Stimulated activated CD4-positive, alpha-beta T cell treated with anti-CD3 and anti-CD28 coated beads, Interleukin-1b, Interleukin-23, amount 100 ng/mL, for 1 hour (primary cell): ENCODE measurements at places on chromosomes 4 and X.
A peak's percentile ranks its signal among the peaks of the same experiment; 100 is the strongest.

- no peak for DNase-seq
Measured at GRCh38 chr4:184413261-184414046, 60.9 kb downstream of the IRF2 start.

- DNase-seq, result no peak
Measured at GRCh38 chr4:137200322-137200721, 332.0 kb downstream of the PCDH18 start.

GRCh38 chrX:27823812-27824211 lies 16.0 kb downstream of the MAGEB10 start:
- no peak for DNase-seq

DNA sequence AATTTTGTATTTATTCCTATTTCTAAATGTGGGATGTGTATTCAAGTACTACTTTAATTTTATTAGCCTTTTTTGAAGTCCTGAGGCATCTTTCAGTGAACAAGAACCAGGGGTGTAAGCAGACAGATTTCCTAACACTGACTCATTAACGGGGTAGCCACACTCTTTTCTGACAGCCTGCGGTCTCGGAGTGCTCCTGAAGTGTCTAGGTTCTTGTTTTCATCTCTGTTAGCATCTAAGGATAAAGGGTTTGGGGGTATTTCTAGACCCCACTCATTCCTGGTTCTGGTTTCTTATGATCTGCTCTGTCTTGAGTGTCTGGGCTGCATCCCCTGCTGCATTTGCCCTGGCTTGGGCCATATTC lies 71.9 kb downstream of the GC start:
- DNase-seq, result no peak

GRCh38 chr4:74400395-74400794 lies 35.5 kb downstream of the EREG start:
- no peak for DNase-seq

DNA sequence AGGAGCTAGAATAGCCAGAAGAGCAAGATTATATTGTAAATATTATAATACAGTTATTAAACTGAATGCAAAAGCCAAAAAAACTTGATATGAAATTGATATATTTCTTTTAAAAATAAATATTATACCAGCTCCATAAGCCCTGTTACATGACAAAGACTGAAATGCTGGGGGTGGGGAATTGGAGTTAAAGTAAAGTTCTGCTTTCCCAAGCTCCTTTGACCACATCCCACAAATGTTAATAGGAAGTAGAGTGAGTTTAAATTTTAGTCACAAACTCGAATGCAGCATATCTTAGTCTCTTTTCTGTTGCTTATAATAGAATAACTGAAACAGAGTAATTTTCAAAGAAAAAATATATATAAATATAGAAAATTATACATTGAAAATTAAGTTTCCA lies 46.9 kb upstream of the NFKB1 start:
- no peak for DNase-seq

GRCh38 chrX:123964156-123964834 lies 2.8 kb downstream of the STAG2 start:
- no peak for DNase-seq

DNA sequence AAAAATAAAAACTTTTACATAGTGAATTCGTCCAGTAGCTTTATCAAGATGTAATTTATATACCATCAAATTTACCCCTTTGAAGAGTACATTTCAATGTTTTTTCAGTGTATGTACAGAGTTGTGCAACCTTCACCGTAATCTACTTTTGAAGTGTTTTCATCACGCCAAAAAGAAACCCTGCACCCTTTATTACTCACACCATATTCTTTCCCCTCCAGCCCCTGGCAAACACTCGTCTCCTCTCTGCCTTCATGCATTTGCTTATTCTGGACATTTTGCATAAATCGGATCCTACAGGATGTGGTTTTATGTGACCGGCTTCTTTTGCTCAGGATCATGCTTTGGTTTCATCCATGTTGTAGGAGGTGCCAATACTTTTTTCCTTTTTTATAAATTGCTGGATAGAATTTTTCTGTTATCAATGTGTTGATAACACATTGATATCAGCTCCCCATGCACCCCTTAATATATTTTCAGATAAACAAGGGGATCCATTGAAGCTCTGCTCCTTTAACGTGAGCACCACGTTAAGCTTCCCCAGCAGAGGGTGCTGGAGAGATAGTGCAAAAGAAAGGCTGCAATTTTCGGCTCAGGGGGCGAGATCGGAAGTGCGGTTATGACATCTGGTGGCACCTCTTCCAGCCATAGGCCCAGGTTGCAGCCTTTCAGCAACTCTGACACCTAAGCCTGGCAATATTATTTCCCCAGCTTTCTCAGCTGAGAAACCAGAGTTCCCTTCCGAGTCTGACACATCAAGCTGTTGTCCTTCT lies 100.1 kb upstream of the VCX3B start:
- DNase-seq, result no peak

DNA sequence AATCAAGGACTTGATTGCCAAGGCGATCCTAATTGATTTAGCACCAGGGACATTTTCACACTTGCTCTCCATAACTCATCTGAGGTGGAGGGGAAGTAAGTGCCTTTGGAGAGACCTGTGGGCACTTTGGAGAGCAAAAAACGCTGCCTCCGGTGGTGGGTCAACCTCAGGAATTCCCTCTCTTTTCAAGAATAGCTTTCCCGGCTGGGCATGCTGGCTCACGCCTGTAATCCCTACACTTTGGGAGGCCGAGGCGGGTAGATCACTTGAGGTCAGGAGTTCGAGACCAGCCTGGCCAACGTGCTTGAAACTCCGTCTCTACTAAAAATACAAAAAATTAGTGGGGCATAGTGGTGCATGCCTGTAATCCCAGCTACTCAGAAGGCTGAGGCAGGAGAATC lies 49.2 kb downstream of the PRPS1 start:
- DNase-seq, result no peak

DNA sequence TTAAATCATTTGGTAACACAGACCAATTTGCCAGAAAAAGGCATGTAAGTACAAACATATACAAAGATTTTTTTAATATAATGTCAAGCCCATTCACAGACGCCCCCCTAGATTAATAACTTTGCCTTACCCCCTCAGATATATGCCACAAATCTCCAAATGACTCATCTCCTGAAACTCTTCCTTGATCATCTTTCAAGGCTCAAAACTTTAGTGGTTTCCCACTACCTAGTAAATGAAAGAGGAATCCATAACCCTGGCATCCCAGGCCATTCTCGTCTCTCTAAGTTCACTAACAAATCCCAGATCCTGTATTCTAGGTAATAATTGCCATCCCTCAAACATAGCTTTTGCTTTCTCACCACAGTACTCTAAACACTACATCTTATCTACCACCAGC lies 61.9 kb downstream of the PRSS12 start:
- DNase-seq, result no peak

DNA sequence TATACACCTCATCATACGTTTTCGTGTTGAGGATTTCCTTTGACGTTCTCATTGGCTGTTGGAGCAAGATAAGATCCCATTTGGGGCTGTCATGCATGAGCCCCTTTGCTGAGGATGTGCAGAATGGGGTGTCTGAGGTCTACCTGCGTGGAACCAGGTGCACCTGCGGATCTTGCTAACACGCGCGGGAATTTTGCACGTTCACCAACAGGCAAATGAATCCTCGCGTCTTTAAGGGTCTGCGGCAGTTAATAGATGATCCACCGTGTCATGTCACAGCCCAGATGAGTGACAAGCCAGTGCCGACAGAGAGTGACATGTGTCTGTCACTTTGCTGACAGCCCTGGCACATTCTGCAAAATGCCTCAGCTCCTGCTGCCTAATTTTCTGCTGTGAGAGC lies 56.3 kb upstream of the SHOX start:
- no peak for DNase-seq

- peak; percentile 51 for DNase-seq
Measured at GRCh38 chr4:48906206-48907173, at the start of gene OCIAD2. TSS of gene OCIAD2 (minus strand) at chr4:48906774. CDS start at chr4:48904549, 2,225 bp downstream.

- DNase-seq, result no peak
Measured at GRCh38 chrX:16585486-16586376, 64.2 kb upstream of the S100G start.

DNA sequence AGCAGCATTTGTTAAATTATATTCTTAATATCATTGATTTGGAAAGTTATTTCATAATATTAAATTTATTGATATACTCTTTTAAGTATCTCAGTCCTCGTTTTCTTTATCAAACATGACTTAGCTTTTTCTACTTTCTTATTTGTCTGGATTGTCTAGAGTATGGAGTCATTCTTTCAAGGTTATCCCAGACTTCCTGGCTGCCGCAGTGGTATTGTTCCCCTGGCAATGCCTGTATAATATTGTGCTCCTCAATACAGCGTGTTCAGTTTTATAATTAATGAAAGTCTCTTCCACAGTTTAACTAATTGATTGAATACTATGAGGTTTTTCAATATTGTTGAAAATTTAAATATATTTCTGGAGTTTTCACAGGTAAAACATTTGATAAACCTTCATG lies 310.9 kb downstream of the ANKRD50 start:
- no peak for DNase-seq

GRCh38 chrX:120672389-120672788 lies 42.5 kb upstream of the C1GALT1C1 start:
- DNase-seq, result no peak

- DNase-seq, result no peak
Measured at GRCh38 chrX:30822764-30823163, 66.3 kb downstream of the TAB3 start.

DNA sequence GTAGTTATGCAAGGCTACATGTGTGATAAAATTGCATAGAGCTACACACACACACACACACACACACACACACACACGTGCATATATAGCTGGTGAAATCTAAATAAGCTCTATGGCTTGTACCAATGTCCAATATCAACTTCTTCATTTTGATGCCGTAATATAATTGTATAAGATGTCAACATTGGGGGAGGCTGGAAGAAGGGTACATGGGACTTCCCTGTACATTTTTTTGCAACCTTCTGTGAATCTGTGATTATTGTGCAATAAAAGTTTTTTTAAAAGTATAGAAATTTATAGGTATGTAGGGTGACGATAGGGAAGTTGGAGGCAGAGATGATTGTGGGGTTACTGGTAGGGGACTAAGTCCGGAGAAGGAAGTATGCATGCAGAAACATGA lies 105.5 kb downstream of the HDAC8 start:
- DNase-seq, result no peak

DNA sequence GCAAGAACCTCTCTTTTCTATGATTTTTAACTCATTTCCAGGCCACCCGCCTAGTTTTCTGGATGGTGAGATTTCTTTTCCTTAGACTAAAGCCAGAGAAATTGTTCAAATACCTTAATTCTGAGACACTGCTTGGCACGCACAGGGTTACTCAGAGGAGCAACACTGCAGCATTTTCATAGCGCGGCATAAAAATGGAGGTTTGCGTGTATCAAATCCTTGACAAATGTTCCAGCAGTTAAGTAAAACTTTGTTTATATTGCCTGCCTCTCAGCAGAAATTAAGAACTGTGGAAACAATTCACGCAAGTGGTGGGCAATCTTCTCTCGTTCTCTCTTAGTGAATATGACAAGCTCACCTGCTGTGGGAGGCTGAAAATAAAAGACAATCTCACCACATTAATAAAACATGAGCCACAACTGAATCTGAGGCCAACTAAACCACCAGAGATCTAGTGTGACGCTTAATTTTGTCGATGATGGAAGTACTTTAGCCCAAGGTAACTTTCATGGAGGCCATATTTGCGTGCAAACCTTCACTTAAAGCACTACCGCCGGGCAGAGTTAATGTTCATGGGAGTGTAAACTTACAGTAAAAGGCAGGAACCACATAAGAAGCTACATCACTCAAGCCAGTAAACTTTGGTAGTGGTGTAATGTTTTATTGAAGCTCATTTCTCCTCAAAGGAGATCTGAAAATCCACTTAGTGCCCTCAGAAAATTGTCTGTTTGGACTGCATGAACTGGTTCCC lies 894.8 kb upstream of the EPHA5 start:
- no peak for DNase-seq

DNA sequence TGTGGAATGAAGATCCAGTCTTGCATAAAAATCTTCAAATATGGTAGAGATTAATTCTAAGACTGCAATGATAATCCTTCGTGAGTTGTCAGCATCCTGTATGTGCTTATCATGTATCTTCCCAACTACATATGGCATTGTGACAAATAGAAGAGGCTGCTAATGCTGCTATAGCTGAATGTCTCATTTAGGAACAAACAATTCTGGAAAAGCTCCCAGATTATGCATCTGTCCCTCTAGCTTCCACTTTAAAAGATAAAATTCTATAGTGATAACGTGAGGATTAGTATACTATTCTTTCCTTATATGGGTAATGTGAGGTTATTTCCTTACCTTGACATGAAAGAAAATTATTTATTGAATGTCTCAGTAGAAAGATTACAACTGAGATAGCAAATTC lies 930.9 kb downstream of the DMD start:
- no peak for DNase-seq

DNA sequence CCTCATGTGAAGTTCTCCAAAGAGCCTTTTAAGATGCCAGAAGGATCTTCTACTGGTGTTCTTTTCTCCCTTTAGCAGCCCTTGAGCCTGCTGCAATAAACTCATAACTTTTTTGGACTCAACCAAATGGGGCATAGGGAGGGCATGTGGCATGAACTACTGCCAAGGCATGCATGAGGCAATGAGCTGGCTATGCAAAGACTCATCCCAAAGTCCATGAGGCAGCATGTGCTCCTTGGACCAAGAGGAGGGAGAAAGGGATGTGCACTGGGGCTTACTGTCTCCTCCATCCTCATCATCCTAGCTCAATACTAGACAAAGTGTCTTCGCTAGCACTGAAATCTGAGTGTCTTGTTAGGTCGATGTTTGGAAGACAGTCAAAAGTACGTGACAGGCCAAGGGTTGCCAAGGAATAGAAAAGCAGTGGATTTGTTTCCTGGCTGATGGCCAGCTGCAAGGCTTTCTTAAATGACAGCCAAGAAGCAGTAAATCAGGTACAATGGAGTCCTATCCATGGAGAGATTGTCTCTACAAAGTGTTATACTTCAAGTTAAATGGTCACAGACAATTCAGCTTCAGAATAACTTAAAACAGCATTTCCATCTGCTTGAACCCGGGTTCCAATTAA lies 44.5 kb upstream of the ATXN3L start:
- DNase-seq, result no peak

GRCh38 chrX:40380655-40381488 lies 199.9 kb upstream of the ATP6AP2 start:
- no peak for DNase-seq

DNA sequence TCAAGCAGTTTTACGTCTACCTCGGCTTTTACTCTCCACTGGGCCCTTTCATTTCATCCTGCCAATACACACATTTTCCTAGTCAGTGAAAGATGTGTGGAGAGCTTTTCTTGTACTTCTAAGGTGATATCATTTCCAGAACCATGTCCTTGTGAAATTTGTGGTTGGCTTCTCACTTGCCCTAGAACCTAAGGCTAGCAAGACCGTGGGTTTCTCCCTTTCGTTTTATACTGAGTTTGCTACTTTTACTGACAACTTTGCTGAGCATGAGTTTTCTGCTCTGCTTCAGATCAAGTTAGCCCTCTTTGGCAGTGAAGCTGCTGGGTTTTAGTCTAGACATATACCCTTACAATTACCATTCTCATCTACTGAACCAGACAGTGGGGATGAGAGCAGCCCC lies 95.7 kb upstream of the FRMPD4 start:
- DNase-seq, result no peak

DNA sequence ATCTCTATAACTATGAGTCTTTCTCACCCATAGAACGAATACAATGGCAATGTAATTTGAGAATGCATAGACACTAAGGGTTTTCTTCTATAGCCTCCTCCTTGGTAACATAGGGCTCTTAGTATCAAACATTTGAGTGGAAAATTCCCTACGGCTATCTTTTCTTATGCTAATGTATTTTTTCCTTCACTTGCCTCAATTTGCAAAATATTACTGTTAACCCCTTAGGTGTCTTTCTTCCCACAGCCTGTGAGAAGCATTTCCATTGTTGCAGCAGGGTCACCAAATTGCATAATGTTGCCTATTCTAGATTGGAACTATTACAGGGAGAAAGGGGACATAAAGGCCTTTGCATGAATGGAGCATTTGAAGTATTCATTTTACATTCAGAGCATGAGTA lies 140.5 kb upstream of the RAPGEF2 start:
- DNase-seq, result no peak
